ENCODE measurements at places on chromosomes 5 and 9.

- no peak for DNase-seq
Measured at GRCh38 chr5:123107343-123108244, 18.6 kb downstream of the PRDM6 start.

- DNase-seq = no peak
Measured at GRCh38 chr9:69593301-69593700, 78.9 kb downstream of the APBA1 start.

DNA sequence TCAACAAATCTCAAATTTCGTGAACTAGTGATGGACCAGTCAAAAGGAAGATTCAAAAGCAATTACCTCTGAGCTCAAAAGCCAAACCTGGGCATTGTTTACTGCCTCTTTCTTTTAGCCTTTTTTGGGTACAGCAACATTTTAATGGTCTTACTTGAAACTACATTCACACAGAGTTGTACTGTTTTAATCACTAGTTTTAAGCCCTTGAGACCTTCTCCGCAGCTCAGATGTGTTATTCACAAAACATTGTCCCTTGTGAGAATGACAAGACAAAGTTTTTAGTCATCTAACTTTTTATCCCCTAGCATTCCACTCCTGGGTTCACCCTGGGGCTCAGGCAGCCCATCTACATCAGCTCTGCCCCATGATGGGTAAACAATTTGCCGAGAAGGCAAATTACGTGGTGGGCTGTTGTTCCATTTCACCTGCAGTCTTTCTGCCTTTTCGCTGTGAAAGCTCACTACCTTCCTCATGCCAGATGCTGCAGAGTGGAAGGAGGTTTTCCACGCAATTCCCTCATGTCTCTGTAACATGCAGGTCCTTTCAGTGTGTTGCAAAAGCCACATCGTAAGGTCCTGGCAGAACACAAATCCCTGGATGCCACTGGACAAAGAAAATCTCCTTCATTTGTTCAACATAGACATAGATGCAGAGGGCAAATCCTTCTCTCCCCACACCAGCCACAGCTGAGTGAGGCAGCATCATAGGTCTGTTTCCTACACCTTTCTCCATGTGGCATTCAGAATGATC, 175.7 kb downstream of the EBF1 start:
- no peak for DNase-seq

- no peak for DNase-seq
Measured at GRCh38 chr9:456365-456764, 241.7 kb downstream of the DOCK8 start.

DNA sequence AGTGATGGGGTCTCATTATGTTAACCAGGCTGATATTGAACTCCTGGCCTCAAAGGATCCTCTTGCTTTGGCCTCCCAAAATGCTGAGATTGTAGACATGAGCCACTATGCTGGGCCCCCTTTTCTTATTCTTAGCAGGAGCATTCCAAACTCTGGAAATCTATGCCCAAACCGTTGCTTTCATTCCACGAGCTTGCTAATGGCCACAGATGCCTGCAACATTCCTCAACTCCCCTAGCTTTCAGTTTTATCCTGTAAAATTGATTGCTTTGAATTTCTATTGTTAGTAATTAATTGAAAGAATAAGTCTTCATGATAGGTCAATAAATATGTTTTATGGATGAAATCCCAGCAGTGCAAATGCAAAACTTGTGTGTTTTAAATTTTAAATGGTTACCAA, 564.8 kb upstream of the WWC1 start:
- DNase-seq = no peak

DNA sequence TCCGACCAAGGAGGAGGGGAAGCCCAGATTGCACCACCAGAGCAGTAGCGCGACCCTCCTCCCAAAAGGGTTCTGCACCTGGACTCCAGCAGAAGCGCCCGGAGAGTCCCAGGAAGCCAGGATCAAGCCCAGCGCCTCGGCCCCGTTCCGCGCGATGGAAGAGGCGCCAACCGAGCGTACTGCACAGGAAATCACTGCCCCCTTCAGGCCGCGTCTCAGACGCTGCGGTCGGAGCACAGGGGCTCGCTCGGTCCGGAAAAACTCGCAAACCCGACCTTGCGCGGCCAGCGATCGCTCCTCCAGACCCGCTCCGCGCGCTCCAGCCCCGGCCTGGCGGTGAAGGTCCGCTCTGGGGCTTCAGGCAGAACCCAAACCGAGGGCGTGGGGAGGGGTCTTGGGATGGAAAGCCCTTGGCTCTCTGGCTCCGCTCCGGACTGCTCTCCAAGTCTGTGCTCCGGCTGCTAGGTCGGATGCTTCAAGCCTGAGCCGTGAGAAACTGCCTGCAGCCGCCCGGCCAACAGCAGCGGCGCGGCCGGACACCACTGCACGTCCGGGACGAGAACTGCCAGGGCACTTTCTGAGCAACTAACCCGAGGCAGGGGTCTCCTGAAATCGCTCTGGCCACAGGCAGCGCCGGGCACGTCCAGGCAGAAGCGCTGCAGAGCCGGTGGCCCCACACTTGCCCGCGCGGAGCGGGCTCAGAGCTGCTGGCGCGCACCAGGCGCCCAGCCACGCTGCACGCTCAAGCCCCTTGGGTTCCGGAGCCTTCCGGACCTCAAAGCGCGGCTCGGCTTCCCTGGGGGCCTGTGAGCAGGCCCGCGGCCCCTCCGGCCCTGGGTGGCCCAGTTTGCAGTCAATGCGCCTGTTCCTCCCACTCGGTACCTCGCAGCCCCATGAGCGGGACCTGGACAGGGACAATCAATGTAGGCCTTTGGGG, 1.3 kb downstream of the GABBR2 start:
- DNase-seq = peak; percentile 26

- no peak for DNase-seq
Measured at GRCh38 chr5:155953335-155953734, 373.6 kb upstream of the SGCD start.

DNA sequence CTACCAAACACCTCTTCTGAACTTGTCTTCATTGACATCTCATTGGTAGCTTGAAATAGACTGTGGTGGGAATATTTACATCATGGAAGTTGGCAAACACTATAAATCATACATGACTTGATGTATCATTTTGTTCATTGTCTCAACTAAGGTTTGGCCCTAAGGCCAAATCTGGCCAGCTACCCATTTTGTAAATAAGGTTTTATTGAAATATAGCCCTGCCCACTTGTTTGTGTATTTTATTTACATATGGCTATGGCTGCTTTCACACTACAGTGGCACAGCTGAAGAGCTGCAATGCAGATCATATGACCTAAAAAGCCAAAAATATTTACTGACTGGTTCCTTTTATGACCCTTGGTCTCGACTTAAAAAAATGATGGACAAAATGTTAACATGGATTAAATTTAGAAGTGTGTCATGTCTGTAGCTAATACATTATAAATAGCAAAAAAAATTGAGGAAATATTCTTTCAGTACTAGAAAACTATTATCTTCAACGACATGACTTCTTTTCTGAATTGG, 22.1 kb downstream of the FAM240B start:
- DNase-seq = no peak

GRCh38 chr5:172669386-172670004, 28.4 kb downstream of the NEURL1B start:
- DNase-seq = no peak
